ENCODE measurements at places on chromosomes 16 and 17. TPM values are rescaled to one million over a fixed set of nuclear protein-coding genes. Genes with fewer than 3 reads are reported as not detected.

GUCY2D gene
- not detected for total RNA-seq

OR4D1 gene
- total RNA-seq, result 0.72 TPM

B9D1 gene
- total RNA-seq, result 1.6 TPM

NFE2L1 gene
- 63.1 TPM for total RNA-seq

FOXN1 gene
- total RNA-seq, result not detected

WDR45B gene
- total RNA-seq, result 61.5 TPM

EIF1 gene
- 723 TPM for total RNA-seq

FAM20A gene
- not detected for total RNA-seq

HOXB3 gene
- 10.5 TPM for total RNA-seq

C16orf92 gene
- not detected for total RNA-seq

MGAT5B gene
- 0.43 TPM for total RNA-seq

PDPR gene
- 26.1 TPM for total RNA-seq

TSEN54 gene
- 75.2 TPM for total RNA-seq

PSMD12 gene
- total RNA-seq, result 40.5 TPM

FBXW10B gene
- 0.94 TPM for total RNA-seq

SCNN1G gene
- not detected for total RNA-seq

KRTAP4-8 gene
- total RNA-seq, result not detected

SULT1A4 gene
- 1.5 TPM for total RNA-seq

FAM117A gene
- total RNA-seq, result 57.2 TPM

SEPTIN1 gene
- total RNA-seq, result 293 TPM

TP53TG3F gene
- not detected for total RNA-seq

DNASE1L2 gene
- total RNA-seq, result 3.2 TPM

SKAP1 gene
- total RNA-seq, result 98.8 TPM

ARHGAP23 gene
- 0.11 TPM for total RNA-seq

TMEM235 gene
- total RNA-seq, result not detected

CLEC10A gene
- total RNA-seq, result 0.64 TPM

PIK3R5 gene
- 84.0 TPM for total RNA-seq

SEZ6 gene
- total RNA-seq, result not detected

SECTM1 gene
- 0.86 TPM for total RNA-seq

CA10 gene
- total RNA-seq, result not detected

CD300A gene
- 10.6 TPM for total RNA-seq

KRTAP4-5 gene
- not detected for total RNA-seq

Measured in activated naive CD8-positive, alpha-beta T cell treated with anti-CD3 and anti-CD28 coated beads, Interleukin-2, amount 10 ng/mL, durations not matched to agents 7 days and 5 days (primary cell).